Natural killer cell treated with Interleukin-12 subunit alpha and Interleukin-12 subunit beta and Interleukin-15 and Interleukin-18, amount 100 ng/mL, for 72 hours (primary cell): ENCODE measurements at places on chromosomes 1 and 21. TPM values are rescaled to one million over a fixed set of nuclear protein-coding genes. Genes with fewer than 3 reads are reported as not detected.

DNA sequence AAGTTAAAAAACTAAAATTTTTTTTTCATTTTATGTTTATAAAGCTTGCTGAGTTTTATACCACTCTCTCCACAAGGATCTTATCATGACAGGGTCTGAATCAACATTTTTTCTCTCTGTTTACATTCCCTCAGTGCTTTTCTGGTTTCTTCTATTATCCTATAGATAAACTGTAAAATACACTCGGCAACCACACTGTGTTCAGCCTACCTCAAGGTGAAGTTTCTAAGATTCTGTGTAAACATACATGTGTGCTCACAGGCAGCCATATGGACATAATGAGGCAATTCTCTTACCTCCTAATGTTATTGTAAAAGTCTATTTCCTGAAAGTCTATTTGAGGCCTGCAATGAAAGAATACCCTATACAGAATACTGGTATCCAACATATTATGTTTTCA lies 114.6 kb downstream of the NTPCR start:
- no peak for DNase-seq

DNA sequence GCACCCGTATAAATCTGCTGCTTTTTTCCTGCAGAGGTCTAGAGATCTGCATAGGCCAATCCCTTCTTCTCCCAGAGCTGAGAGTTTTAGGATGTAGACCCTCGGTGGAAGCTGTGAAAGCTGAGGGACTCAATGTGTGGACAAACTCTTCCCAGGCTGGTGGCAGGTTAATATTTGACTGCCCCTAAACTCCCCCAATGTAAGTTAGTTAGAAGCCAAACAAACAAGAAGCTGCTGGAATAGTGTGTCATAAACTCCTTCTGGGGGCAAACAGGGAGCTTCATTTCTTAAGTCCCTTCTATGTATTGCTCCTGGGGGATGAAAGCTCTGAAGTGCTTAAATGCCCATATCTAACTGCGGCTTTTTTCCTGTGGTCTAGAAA lies 72.3 kb downstream of the SCMH1 start:
- DNase-seq: no peak

GRCh38 chr21:36716387-36716786 lies 17.5 kb downstream of the SIM2 start:
- no peak for DNase-seq

GRCh38 chr1:160789051-160789701 lies 6.8 kb upstream of the LY9 start:
- no peak for DNase-seq

GRCh38 chr1:77673030-77673429 lies 9.4 kb downstream of the ZZZ3 start:
- no peak for DNase-seq

DNA sequence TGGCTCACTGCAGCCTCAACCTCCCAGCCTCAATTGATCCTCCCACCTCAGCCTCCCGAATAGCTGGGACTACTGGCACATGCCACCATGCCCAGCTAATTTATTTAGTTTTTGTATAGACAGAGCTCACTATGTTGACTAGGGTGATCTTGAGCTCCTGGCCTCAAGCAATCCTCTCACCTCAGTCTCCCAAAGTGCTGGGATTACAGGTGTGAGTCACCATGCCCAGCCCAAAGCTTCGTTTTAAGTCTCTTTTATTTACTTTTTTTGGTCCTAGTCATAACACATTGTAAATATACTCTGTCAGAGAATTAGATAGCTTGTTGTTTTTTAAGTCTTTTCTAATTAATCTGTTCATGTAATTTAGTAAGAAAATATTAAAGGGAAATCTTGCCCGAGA lies 42.8 kb downstream of the KCNK1 start:
- no peak for DNase-seq

Gene CXADR
- total RNA-seq: not detected
